ENCODE measurements at places on chromosomes 5 and 9.
A peak's percentile ranks its signal among the peaks of the same experiment; 100 is the strongest.

GRCh38 chr5:36629729-36630128 is 23.3 kb downstream of the SLC1A3 start:
- no peak for DNase-seq
- H3K27ac ChIP-seq: no peak overlapping the region
- no peaks in the 10 kb centered on the region for H3K4me1 ChIP-seq
- H3K36me3 ChIP-seq: no peaks in the 10 kb centered on the region

DNA sequence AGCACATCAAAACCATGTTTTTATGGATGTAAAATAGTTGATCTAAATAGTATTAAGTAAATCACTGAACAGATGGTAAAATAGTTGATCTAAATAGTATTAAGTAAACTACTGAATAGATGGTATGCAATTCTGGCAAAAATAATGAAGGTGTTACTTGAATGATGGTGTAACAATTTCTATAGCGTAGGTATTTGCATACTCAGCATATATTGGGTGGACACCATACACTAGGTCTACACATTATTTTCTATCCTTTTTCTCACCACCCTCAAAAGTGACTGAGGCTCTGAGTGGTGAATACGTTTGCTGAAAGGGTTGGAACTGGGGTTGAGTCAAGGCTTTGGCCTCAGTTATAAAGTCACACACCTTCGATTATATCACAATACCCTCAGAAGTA is 81.3 kb downstream of the ATP10B start:
- H3K27ac ChIP-seq: no peak overlapping the region
- H3K27me3 ChIP-seq: no peaks in the 10 kb centered on the region
- no peaks in the 10 kb centered on the region for H3K4me1 ChIP-seq
- H3K36me3 ChIP-seq: no peaks in the 10 kb centered on the region

DNA sequence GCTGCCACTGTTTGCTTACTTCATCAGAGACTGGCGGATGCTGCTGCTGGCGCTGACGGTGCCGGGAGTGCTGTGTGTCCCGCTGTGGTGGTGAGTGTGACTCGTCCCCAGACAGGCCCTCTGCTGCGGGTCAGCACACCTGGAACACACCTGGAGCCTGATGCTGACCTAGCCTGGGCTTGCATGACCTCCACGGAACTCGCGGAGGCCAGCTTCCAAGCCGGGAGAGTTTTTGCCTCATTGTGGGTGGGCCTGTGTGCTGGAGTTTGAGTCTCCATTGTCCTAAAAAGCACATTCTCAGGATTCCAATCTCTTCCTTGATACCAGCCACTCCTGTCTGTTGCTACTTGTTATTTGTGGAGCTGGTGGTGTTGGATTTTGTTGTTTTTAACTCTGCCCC is 28.1 kb downstream of the SLC22A4 start:
- H3K4me1 ChIP-seq: no peaks in the 10 kb centered on the region
- H3K4me3 ChIP-seq: no peak overlapping the region
- H3K36me3 ChIP-seq: no peaks in the 10 kb centered on the region
- H3K27me3 ChIP-seq: no peaks in the 10 kb centered on the region
- no peak for DNase-seq
- H3K27ac ChIP-seq: no peak overlapping the region

GRCh38 chr5:171127314-171127713 is 181.7 kb upstream of the TLX3 start:
- H3K27ac ChIP-seq: no peak overlapping the region
- no peak for DNase-seq
- no peak overlapping the region for H3K4me3 ChIP-seq
- H3K36me3 ChIP-seq: no peaks in the 10 kb centered on the region

GRCh38 chr5:17228821-17229291 is 11.4 kb downstream of the BASP1 start:
- DNase-seq: no peak
- no peak overlapping the region for H3K4me3 ChIP-seq
- no peak overlapping the region for H3K27ac ChIP-seq
- no peaks in the 10 kb centered on the region for H3K36me3 ChIP-seq
- no peaks in the 10 kb centered on the region for H3K4me1 ChIP-seq

DNA sequence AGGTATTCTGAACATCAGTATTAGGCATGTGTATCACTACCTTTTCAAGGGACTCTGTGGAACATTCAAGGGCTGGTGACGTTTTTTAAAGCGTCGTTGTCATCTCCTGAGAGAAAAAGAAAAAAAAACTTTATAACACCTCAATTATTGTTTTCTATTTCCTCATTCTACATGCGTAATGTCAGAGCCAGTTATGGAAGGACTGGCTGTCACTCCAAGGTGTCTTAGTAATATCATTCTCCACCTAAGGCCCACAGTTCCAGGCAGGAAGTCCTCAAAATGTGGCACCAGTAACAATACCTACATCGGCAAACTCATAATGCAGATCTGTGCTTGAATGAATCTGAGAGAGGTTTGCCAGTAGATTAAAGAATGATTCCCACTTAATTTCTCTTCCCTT is 210.2 kb downstream of the SAXO1 start:
- no peak overlapping the region for H3K4me3 ChIP-seq
- no peak for DNase-seq
- H3K36me3 ChIP-seq: no peaks in the 10 kb centered on the region
- H3K4me1 ChIP-seq: peaks cover 3% of the 10 kb centered on the region
- H3K27me3 ChIP-seq: no peaks in the 10 kb centered on the region

DNA sequence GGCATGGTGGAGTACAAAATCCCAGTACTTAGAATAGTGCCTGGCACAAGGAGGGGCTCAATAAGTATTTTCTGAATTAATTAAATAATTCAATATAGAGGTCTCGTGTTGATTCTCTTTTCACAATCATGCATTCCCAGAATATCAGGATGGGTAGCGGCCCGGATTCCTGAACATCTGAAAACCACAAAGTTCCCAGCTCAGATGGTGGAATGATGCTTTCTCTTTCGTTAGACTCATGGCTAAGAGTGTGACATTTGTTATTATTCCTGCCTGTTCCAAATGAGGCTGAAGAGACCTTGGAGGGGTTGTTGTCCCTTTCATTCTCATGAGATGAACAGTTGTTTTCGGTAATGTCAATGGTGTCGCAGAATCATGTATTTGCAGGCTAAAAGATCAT is 95.4 kb upstream of the LIFR start:
- no peaks in the 10 kb centered on the region for H3K27me3 ChIP-seq
- no peak for DNase-seq
- no peak overlapping the region for H3K4me3 ChIP-seq
- no peaks in the 10 kb centered on the region for H3K4me1 ChIP-seq
- no peak overlapping the region for H3K27ac ChIP-seq
- no peaks in the 10 kb centered on the region for H3K36me3 ChIP-seq

DNA sequence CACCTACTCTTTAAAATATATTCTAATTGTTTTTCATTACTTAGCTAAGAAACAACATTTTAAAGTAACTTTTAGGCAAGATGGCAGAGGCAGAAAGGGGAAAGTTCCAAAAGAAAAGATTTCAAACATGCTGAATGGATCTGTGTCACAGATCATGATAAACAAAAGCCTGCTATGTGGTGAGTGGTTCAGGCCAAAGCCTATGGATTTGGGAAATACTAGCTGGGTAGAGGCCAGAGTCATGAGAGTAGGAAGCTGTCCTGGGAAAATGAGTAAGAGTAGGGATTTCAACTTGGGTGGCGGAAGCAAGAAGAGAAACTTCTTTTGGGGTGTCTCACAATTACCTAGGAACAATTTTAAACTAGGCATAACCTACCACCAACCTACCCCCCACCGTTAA is 68.7 kb upstream of the GRHPR start:
- no peak overlapping the region for H3K27ac ChIP-seq
- DNase-seq: no peak
- no peak overlapping the region for H3K4me3 ChIP-seq
- no peaks in the 10 kb centered on the region for H3K27me3 ChIP-seq

DNA sequence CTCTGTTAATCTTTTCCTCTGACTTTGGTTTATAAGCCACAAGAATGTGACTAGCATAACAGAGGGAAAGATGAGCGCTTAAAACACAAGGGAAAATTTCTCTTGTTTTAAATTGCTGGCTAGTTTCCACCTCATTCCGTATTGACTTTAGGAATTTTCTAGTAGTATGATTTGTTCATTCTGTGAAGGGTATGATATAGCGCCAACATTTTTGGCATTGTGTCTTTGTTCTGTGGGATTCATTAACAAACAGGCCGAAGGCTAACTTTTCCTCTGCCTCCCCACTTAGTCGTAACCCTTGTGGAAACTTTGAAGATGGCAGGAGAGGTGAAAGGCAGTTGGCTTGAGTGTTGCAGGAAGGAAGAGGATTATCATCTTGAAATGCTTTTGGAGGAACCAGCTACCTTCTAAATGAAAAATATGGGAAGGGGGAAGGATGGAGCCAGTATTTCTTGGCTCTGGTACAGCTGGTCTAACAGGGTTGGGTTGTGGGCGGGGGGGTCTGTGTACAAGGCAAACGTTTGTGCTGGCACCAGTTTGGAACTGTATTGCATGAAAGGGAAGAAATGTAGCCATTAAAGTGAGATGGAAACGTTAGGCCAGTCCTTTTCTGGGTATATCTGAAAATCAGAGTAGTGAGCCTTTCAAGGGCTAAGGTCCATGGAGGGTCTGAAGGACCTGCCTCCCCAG is 21.5 kb upstream of the DMRT2 start:
- peaks cover 35% of the 10 kb centered on the region for H3K27me3 ChIP-seq
- no peak for DNase-seq
- H3K27ac ChIP-seq: no peak overlapping the region
- no peaks in the 10 kb centered on the region for H3K4me1 ChIP-seq
- no peak overlapping the region for H3K4me3 ChIP-seq

- H3K27ac ChIP-seq: peak within 1 kb of the TSS; percentile 89
- H3K27me3 ChIP-seq: no peaks in the 10 kb centered on the region
- peak within 1 kb of the TSS; percentile 93 for H3K4me3 ChIP-seq
- peaks cover 42% of the 10 kb centered on the region for H3K4me1 ChIP-seq
- no peaks in the 10 kb centered on the region for H3K36me3 ChIP-seq
- DNase-seq: peak; percentile 97
Observed at GRCh38 chr9:109119439-109120203, at the start of gene TMEM245. Gene TMEM245, minus strand, starts transcription at chr9:109119947. Its CDS starts 34 bp downstream, at chr9:109119913.
